ENCODE measurements at places on chromosomes 2 and 18. TPM values are rescaled to one million over a fixed set of nuclear protein-coding genes. Genes with fewer than 3 reads are reported as not detected.

GRCh38 chr2:204453730-204454167 lies 91.5 kb upstream of the PARD3B start:
- peak; percentile 83 for DNase-seq

GRCh38 chr18:2847317-2848246 lies 776 bp downstream of the EMILIN2 start:
- DNase-seq: peak; percentile 68

GRCh38 chr2:154223726-154224125 lies 352.0 kb downstream of the GALNT13 start:
- DNase-seq: no peak

DNA sequence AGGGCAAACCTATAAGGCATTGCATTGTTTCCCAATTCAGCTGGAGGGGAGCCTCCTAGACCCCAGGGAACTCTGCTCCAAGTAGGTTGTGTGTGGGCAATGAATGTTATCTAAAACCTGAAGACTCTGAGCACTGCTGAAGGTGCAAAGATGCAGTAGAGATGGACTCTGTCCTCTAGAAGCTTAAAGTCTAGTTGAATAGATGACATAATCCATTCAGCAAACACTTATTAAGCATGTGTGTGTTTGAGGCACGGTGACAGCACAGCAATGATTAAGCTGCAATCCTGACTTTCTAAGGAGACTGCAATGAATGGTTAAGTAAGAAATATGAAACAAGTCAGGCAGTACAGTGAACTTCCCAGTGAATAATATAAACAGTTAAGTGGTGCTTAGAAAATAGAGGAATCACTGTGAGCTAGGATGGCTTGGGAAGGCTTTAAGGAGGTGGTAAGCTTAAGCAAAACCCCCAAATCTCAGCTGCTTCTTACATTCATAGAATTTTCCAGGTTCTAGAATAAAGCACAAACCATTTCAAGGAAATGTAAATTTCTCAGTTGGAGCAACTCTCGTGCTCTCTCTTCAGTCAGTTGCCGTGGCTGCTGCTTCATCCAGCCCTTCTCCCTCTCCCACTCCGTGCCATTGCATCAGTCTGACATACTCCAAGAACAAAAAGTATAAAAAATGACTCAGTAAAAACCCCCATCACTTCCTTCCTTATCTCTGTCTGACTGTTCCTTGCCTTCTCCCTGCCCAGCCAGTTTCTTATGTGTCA lies 19.1 kb downstream of the MXD1 start:
- DNase-seq: no peak

DNA sequence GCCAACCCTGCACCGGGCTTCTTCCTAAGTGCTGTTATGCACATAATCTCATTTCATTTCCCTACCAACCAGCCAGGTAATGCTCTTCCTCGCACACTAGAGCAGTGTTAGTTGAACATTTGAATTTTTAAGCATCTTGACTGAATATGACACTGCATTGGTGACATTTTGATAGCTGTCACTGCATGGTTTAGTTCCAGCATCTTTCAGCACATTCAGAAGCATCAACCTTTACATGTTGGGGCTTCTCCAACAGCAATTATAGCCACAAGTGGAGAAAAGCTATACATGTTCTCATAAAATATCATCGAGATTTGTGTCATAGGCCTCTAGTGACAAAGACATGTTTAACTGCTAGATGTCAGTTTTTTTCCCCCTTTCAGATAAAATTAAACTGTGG lies 230.1 kb upstream of the FOSL2 start:
- no peak for DNase-seq

GRCh38 chr2:239380831-239381708 lies 19.8 kb downstream of the HDAC4 start:
- DNase-seq: peak; percentile 62

GRCh38 chr2:79638954-79639353 lies 126.1 kb downstream of the CTNNA2 start:
- DNase-seq: no peak

DNA sequence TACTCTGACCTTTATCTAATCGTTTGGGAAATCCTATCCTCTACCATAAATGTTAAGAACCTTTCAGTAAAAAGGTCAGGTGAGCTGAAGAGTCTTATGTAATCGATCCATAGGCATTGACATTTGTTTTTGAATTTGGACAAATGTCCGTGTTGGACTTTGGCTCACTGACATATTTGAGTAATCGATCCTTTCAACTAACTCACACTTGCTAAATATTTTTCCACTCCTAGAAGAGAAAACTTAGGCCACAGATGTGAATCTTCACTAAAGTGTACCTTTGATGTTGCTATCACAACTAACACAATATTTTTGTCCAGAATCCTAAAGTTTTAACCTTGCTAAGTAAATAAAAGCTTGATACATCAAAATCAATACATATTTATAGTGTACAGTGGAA lies 89.5 kb downstream of the CCDC102B start:
- no peak for DNase-seq

GRCh38 chr2:46747297-46747818 lies 168.2 kb downstream of the MCFD2 start:
- no peak for DNase-seq

DNA sequence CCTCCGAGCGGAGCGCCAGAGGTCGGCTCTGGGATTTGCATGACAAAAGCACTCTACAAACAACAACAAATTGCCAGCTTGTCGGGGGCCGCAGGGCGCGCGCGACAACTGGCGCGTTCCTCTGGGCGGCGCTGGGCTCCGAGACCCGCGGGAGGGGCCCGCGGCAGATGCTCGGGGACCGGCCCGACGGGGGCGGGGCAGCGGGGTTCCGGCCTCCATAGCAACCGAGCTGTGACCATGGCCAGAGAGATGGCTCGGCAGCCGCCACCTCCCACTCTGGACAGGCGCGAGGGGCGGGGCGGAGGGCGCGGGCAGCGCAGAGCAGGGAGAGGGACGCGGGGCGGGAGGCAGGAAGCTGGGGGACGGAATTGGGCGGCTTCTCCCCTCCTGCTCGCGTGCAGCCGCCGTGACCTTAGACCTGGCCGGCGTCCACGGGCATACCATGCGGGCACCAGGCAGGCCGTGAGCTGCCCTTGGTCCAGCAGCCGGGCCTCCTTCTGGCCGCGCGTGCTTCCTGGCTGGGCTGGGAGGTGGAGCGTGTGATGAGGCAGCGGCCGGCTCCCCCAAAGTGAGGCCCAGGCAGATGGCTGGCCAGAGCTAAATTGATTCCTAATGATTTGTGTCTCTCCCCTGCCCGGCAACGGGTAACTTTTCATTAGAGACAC lies 171.5 kb downstream of the CELF4 start:
- DNase-seq: peak; percentile 79

GRCh38 chr2:130303169-130303568 lies 39.5 kb upstream of the IMP4 start:
- DNase-seq: no peak

DNA sequence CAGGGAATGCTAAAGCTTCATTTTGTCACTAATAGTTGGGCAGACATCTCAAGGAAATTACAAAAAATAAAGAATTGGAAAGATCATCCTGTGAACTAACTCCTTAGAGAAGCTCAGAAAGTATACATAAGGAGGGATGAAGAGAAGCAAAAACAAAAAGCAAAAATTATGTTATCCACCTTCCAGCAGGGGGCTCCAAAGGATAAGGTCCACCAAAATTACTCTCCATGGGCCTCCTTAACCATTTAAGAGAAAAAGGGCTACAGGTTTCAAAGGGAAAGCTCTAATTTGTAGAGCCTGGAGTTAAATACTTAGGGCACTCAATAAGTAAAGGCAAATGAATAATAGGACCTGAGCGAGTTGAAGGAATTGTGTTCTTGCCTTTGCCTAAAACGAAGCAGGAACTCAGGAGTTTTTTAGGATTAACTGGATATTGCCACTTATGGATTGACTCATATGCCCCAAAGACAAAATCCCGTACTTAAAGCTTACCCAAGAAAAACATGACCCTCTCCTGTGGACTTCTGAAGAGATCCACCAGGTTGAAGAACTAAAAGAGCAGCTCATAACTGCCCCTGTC lies 1167.9 kb downstream of the DSC3 start:
- DNase-seq: no peak

ACTG2 gene
- 3,612 TPM for total RNA-seq

DNAH7 gene
- 1.9 TPM for total RNA-seq

SPP2 gene
- not detected for total RNA-seq

TIA1 gene
- 97.7 TPM for total RNA-seq

IL1B gene
- total RNA-seq: 3.8 TPM

PAIP2B gene
- total RNA-seq: 13.2 TPM

SP140 gene
- 2.1 TPM for total RNA-seq

UGT1A7 gene
- total RNA-seq: not detected

MOB4 gene
- total RNA-seq: 37.1 TPM

IL36G gene
- total RNA-seq: not detected

CPS1 gene
- total RNA-seq: 0.99 TPM
